Psoas muscle (tissue), 8 donors: ENCODE measurements at places on chromosomes 1 and 21. TPM values are rescaled to one million over a fixed set of nuclear protein-coding genes. Genes with fewer than 3 reads are reported as not detected.

DNA sequence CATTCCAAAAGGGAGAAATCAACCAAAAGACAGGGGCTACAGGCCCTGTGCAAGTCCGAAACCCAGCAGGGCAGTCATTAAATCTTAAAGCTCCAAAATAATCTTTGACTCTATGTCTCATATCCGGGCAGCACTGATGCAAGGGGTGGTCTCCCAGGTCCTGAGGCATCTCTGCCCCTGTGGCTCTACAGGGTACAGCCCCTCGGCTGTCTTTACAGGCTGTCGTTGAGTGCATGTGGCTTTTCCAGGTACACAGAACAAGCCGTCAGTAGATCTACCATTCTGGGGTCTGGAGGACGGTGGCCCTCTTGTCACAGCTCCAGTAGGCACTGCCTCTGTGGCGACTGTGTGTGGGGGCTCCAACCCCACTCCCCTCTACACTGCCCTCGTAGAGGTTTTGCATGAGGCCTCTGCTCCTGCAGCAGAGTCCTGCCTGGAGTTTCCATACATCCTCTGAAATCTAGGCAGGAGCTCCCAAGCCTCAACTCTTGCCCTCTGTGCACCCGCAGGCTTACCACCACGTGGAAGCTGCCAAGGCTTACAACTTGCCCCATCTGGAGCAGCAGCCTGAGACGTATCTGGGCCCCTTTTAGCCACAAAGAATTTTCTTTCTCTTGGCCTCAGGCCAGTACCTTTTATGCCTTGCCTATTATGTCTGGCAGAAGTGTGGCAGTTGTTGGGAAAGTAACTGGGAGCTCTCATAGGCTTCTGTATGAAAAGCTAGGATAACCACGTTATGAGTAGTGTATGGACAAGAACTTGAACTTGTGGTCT lies 52.5 kb downstream of the POU2F1 start:
- H3K27ac ChIP-seq: no peak overlapping the region
- no peak overlapping the region for H3K4me3 ChIP-seq
- H3K27me3 ChIP-seq: no peaks in the 10 kb centered on the region
- DNase-seq: no peak
- no peaks in the 10 kb centered on the region for H3K36me3 ChIP-seq

DNA sequence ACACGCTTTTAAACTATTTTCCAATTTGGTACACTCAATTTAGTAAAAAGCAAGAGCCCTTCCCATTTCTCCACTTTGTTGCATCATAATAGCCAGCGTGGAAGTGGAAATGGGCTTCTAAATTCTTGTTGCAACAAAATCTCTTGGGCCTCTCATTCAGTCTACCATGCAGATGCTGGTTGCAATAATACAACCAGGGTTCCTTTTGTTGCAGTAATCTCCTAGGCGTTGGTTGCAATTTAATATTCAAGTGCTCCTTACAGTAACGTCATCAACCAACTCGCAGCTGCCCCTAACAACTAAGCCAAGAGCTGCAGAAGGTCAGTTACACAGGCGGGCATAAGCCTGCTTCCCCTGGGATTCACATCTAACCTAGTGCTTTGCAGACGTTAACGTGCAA lies 2.7 kb upstream of the HDGF start:
- peaks cover 37% of the 10 kb centered on the region for H3K4me1 ChIP-seq
- H3K4me3 ChIP-seq: no peak overlapping the region
- no peak for DNase-seq
- peak overlapping the region; percentile 50 for H3K27ac ChIP-seq
- H3K27me3 ChIP-seq: no peaks in the 10 kb centered on the region

- no peak overlapping the region for H3K4me3 ChIP-seq
- no peaks in the 10 kb centered on the region for H3K36me3 ChIP-seq
- peaks cover 3% of the 10 kb centered on the region for H3K4me1 ChIP-seq
- no peak overlapping the region for H3K27ac ChIP-seq
These were observed 4.7 kb upstream of the F5 start for GRCh38 chr1:169590932-169591331.

Gene RGS7
- total RNA-seq: not detected

- H3K4me3 ChIP-seq: no peak overlapping the region
- H3K4me1 ChIP-seq: no peaks in the 10 kb centered on the region
- no peaks in the 10 kb centered on the region for H3K36me3 ChIP-seq
- peaks cover 1% of the 10 kb centered on the region for H3K27me3 ChIP-seq
These were observed 6.9 kb upstream of the LRP8 start for GRCh38 chr1:53334781-53335180.

Gene PSRC1
- 0.60 TPM for total RNA-seq

GRCh38 chr1:92511541-92511940 lies 24.8 kb upstream of the GFI1 start:
- H3K4me1 ChIP-seq: no peaks in the 10 kb centered on the region
- no peaks in the 10 kb centered on the region for H3K27me3 ChIP-seq
- no peak overlapping the region for H3K27ac ChIP-seq
- DNase-seq: no peak
- no peaks in the 10 kb centered on the region for H3K36me3 ChIP-seq
